Activated naive CD4-positive, alpha-beta T cell treated with Interleukin-2 at 50 U/mL for 16 hours (primary cell): ENCODE measurements at places on chromosomes 16 and 17.
A peak's percentile ranks its signal among the peaks of the same experiment; 100 is the strongest.

DNA sequence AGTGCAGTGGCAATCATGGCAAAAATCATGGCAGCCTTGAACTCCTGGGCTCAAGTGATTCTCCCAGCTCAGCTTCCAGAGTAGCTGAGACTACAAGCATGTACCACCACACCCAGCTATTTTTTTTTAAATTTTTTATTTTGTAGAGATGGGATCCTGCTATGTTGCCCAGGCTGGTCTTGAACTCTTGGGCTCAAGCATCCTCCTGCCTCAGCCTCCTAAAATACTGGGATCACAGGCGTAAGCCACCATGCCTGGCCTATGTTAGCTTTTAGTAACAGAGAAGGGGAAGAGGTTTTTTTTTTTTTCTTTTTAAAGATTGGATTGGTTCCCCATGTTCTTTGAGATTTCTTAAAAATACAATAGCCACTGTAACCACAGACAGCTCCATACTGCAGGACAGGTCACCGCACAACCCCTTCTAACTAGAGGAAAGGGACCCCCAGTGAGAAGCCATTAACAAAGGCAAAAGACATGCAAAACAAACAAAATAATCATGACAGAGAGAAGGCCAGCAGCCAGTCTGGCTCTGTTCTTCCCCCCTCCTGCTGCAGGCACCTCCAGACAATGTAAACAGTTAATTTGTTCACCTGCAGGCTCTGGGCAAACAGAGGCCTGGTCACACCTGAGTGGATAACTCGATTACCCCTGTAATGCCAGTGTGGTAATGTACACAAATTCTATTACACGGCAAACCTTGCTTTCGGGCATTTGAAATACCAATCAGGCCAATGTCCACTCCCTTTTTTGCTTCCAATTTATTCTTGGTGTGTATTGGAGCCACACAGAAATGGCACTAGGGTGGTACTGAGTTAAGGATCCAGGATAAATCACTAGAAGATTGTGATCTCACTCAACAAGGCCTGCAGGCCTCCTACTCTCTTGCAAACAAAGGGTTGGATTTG, 52.9 kb downstream of the SNX11 start:
- no peak for DNase-seq

DNA sequence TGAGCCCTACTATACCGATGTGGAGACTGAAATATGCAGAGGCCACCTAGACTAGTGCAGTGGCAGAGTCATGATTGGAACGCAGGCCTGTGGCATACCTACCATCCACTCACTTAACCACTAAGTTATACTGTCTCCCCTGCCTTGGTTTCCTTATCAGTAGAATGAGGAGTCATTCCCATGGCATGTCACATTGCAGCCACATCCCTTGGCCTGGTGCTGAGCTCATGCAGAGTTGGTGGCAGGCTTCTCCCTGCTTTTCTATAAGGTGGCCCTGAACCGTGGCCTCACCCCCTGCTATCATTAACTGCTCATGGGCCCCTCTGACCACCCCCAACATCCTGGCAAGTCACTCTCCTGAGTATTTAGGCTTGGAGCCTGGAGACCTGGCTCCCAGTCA, 212.5 kb downstream of the KATNIP start:
- DNase-seq: no peak

DNA sequence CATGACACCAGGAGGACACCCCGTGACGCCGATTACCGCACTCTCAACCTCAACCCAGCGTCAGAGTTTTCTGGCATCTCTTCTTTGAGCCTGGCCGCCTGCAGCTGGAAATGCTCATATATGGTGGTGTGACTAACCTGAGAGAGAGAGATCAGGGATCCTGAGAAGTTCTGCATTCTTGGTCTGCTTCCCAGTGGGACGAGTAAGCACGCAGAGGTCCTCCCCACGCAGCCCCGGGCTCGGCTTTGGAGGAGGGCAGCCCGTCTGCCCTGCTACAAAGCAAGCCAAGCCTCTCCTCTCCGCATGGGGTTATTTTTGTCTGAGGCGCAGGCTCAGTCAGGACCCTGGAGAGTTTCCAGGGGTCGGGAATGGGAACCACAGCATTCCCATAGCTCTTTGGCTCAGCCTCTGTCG, 16.5 kb downstream of the CRISPLD2 start:
- DNase-seq: no peak

DNA sequence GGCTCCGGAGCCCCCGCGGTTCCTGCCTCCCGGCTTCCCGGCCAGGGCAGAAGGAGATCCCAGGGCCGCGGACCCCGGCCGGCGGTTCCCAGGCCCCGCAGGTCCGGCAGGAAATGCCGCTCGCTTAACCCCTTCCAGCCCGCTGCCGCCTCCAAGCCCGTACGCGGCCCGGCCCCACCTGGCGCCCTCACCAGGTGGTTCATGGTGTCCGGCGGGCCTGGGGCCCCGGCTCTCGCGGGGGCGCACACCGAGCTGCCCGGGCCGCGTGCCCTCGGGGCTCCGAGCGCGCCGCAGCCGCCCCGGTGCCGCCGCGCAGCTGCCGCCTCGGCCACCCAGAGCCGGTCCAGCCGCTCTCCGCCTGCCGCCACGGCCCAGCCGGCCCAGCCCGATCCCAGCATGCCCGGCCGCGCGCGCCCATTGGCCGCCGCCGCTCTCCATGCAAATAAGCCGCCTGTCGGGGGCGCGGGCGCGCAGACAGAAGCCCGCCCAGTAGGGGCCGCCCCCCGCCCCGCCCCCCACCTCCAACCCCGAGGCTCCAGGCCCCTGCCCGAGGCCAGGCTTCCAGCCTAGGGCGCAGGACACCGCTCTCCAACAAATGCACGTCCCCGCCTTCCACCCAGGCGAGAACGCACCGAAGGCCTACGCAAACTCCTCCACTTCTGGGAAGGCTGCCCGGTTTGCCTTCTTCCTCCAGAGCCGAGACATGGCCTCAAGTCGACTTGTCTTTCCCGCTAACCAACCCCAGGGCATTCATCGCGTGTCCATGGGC, at the start of gene BCAR1:
TSS of gene BCAR1 (minus strand) at position 345 of the 769 bp plus-strand sequence. CDS start at position 203, 142 bp downstream.
- peak; percentile 13 for DNase-seq

DNA sequence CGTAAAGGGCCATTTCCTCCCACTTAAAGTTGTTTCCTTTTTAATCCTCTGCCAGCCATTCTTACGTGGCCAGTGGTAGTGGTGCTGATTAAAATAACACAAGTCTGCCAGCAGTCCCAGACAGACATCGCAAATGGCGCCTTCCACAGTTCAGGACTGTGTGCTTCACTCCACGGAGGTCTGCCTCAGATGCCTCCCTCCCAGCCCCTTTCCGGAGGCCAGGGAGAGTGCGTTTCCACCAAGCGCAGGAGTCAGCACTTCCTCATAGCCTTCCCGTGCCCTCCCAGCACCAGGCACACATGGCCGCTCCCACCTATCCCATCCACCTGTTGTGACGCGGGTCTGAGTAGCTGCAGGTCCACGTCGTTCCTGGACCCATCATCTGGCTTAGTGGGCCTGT, 205.6 kb downstream of the RPTOR start:
- DNase-seq: no peak
